RCC 7860 (cell line): ENCODE measurements at places on chromosomes 1 and 21.
A peak's percentile ranks its signal among the peaks of the same experiment; 100 is the strongest.

DNA sequence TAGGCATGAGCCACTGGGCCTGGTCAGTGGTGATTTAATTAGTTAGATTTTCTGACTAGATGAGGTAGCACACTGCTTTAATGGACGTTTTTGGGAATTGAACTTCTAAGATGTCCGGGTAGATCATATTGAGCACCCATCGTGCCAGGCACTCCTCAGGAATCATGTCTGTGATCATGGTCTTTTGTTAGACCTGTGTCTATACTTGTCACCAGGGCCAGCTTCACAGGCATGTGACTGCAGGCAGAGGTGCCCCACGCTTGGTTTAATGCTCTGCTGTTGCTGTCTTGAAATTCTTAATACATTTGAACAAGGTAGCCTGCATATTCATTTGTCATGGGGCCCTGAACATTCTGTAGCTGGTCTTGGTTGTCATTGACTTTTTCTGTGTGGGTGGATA is 19.6 kb downstream of the UBE4B start:
- DNase-seq, result no peak

- DNase-seq, result peak; percentile 15
Measured at GRCh38 chr1:53835491-53835890, 2.6 kb downstream of the NDC1 start.

DNA sequence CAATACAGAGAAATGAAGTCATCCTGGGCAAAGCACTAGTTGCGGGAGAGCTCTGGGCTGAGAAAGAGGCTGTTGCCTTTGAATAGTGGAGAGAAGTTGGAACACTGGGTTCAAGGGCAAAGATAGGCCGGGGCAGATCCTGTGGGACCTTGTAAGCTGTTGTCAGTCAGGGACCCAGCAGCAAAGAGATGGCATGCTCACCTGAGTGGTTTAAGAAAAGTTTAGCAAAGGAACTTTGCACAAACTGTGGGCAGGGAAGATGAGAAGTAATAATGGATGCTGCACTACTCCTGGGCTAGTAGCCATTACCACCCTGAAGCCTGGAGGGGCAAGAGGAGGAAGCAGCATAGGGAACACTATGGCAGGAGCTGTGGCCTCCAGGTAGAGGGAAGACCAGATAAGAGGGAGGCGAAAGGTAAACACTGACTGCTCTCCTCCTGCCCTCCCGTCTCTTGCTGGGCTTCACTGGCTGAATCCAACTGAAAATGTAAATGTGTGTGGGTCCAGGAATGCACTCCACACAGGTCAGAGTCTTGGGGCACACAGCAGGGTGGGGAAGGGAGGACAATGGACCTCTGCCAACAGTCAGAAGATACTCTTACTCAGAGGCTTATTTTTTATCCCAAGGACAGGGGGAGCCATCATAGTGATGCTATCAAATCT is 129.2 kb downstream of the PLPP3 start:
- DNase-seq, result no peak

DNA sequence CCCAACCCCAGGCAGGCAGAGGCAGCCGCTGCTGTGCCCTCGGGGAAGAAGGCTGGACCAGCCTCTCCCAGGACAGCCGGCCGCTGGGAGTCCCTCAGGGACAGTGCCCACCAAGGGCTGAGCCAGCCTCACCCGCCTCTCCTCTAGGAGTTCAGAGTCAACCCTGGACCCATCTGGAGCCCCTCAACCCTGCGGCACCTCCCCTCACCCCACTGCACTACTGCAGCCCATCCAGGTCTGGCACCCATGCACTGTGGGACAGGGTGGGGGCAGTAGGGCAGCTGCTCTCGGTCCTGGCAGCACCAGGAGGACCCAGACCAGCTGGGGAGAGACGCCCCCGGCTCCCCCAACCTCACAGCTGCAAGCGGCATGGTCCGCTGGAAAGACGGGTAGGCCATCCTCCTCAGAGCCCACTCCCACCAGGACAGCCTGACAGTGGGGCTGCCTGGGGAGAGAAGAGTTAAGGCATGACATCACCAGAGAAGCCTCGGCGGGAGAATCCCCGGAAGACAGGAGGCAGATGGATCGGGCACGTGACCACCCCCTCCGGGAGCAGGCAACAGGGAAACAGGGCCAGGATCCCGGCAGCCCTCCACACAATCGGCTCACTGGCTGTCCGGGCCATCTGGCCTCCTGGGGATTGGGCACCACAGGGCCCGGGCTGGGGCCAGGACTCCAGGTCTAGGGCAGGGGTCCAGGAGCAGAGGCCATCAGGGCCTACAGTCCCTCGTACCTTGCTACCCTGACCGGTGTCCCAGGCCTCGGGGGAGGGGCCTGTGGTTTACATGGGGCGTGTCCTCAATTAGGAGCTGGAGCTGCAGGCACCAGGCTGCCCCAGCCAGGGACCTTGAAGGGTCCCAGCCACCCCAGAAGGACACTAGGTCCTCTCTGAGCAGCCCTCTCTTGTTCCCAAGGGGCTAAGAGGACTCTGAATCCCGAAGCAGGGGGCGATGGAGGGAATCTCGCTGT is 3.1 kb downstream of the ACAP3 start:
- DNase-seq, result peak; percentile 64
